ENCODE measurements at places on chromosomes 5 and 9.

DNA sequence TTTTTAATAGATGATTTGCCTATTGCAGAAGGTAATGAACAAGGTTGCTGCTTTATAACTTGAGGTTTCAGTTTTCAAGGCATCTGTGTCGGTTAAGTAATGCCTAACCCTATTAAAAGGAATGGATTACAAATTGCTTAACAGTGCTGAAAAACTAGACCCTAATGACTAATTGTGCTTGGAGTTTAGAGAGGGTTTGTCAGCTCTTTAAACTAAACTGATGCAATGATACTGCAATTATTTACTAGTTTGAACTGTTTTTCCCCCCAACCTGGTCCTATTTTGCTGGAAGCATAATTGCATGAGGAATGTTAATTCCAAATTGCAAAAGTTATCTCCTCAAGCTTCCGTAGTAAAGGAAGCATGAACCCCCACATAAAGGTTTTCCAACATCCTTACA lies 39.3 kb upstream of the TLX3 start:
- DNase-seq = no peak

DNA sequence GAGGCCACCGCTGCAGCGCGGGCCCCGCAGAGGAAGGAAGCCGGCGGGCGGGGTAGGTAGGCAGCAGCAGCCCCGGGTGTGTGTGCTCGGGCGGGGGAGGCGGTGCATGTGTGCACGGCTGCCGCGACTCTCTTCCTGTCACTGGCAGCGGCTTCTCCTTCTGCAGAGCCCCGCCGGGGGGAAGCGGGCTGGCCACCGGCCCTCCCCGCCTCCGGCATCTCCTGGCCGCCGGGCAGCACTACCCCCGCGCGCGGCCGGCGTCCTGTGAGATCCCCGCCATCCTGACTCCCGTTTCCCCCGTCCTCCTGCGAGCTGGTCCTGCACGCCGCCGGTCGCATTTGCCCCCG lies 315 bp downstream of the PIK3R1 start:
- no peak for DNase-seq

- no peak for DNase-seq
These were observed 75.2 kb upstream of the RASGRF2 start for GRCh38 chr5:80884929-80885328.

GRCh38 chr5:126694403-126694802 lies 82.5 kb upstream of the LMNB1 start:
- no peak for DNase-seq

GRCh38 chr5:6545036-6545693 lies 87.7 kb downstream of the NSUN2 start:
- no peak for DNase-seq

DNA sequence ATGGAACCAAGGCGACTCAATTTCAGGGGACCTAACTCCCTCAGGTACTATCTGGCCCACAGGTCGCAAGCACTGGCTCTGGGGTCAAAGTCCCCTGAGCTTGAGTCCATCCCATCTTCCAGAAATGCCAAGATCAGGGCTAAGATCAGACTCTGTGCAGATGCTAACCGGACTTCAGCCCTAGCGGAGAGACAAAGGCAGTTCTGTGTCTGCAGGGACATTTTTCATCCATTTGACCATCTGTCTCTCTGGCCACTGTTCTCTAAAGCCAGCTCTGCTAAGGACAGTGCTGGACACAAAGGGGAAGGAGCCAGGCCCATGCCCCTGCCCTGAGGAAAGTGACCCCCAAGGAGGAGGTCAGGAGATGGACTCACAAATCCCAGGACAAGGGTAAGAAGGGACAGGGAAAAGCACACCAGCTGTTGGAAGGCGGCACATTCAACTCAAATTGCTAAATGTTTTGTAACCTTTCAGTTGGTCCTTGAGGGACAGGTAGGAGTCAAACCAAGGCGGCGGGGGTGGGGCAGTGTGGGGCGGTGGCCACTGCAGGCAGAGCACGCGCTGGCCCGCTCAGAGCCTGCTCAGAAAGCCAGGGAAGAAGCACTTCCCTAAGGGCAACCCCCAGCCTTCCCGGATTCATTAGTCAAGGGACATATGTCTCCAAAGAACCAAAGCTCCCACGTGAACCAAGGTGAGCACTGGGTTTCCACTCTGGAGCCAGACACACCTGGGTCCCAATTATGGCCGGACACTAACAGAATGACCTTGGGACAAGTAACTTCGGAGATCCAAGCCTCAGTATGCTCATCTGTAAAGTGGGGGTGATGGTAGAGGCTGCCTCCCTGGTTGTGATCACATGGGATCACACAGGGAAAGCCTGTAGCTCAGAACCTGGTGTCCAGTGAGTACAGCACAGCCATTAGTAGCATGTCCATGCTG lies 42.8 kb downstream of the STK10 start:
- no peak for DNase-seq

DNA sequence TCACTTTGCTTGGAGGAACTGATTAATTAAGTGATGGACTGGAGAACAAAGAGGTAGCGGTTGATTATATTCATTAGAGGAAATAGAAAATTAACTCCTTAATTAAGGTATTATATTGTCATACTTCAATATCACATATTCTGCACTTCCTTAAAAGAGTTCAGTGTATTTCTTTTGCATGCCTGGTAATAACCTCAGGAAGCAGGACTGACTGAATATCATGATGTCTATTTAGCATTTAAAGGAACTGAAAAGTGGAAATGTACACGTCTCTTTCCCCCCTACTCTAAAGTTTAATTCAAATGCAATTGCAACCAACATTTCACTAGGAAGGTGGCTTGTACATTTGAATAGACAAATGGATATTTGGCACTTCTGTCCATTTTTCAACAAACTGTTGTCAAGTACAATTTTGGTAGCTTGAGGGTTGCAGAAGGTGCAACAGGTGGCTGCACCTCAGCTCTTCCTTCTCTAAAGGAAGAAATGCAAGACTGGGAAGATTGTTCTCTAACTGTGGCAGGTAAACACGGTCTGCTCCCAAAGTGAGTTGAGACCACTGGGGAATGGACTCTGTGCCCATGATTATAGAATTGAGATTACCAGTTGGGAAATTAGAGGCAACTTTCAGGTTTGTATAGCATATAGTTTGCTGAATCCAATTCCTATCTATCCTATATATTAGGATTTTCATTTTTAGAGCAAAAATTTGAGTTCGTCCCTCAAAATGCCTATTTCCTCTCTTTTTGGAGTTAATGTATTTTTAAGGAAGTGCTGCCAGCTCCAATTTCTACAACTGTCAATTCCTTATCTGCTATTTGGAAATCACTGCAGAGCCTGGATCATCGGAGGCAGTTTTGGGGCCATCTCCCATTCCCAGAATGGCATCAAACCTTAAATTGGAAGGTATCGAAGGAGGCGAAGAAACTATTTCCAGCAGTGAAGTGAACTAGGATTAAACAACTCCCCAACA lies 98.9 kb upstream of the TAF11L2 start:
- no peak for DNase-seq
